ENCODE measurements at places on chromosomes 16 and 17.

GRCh38 chr17:70544317-70544716, 375.0 kb downstream of the KCNJ2 start:
- DNase-seq, result peak; percentile 30

- DNase-seq, result no peak
Observed at GRCh38 chr17:75147878-75148546, 6.3 kb downstream of the JPT1 start.

GRCh38 chr17:76793775-76794174, 55.9 kb downstream of the MFSD11 start:
- DNase-seq, result peak; percentile 72

GRCh38 chr16:24151482-24151939, 104.6 kb upstream of the CACNG3 start:
- peak; percentile 49 for DNase-seq

GRCh38 chr16:68782198-68783174, 45.4 kb downstream of the CDH1 start:
- DNase-seq, result peak; percentile 80

DNA sequence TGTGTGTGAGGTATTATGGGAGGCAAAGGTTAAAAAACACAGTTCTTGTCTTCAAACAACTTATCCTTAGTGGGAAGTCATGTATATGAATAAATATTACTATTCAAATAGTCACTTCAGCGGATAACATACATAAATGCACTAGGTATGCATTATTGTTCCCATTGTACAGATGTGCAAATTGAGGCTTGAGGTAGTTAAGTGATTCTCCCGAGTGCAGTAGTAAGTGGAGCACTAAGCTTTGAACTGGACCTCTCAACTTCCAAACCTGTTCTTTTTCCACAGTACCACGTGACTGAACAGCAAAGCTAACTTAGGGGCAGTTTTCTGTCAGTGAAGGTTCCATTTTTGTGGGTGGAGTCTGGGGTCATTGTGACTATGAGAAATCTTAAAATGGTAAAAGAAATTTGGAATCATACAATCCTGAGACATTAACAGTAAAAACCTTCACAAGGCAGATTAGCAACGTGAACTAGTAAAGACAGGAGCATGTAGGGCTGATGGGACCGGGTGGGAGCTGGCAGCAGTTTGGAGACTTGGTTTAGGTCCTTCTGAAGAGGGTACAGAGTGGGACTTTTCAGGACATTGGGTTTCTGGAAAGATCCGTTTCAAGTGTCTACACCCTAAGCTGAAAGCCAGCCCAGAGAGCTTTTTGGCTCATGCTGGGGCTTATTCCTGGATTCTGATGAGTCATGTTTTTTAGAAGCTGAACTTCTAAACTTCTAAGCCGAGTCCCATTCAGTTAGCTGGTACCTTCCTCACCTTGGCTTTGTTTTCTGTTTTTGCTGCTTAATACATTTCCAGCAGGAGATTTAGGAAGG, 204.9 kb downstream of the PRKCA start:
- DNase-seq, result peak; percentile 33

DNA sequence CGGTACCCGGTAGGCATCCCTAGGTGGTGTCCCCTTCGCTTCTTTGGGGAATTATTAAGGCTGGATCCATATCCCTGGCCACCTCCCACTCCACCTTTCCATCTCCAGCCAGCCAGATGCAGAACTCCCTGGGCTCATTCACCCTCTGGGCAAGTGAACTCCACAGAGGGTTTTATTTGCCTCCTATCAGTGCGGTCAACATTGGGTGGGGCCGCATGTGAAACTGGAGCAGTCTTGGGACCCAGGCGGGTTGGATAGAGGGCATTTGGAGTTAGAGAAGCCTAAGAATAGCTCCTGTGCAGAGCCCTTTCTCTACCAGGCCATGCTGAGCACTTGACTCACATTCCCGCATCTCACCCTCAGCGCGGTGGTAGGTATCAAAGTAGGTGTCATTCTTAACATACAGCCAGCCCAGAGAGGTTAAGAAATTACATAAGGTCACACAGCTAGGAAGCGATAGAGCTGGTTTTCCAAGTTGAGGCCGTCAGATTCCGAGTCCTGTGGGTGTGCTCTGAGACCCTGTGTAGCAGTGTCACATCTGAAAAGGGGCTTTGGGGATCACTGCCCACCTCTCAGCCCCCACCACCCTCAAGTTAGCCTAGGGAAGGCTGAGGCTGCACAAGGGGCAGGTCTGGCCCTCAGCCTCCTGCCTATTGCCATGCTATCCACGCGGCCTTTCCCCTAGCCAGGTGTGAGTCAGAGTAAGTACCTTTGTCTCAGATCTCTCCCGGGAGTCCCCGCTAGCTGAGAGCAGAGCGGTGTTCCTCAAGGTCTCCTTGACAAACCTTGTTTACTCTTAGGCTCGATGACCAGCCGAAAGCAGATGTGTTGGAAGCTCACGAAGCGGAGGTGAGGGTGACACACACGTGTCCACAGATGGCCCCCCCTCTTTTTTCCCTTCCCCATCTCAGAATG, 26.9 kb upstream of the LGALS9 start:
- peak; percentile 63 for DNase-seq

- DNase-seq, result no peak
Observed at GRCh38 chr17:27849474-27850185, 43.5 kb downstream of the LYRM9 start.

DNA sequence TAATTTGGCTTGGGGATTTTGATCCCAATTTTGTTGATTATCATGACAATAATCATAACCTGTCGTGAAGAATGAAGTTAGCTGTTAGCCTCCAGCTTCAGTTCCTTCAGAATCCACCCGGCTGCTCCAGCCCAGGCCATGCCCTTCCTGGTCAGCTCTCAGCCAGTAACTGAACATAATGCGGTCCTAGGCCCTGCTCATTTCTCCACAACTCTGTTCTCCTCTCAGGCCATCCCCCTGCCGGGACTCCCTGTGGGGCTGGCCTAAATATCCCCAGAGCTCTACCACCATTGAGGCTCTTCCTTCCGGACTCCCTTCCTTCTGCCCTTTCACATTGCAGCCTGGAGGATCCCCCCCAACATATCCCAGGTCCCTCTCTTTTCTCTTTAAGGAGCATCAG, 833.4 kb upstream of the GOT2 start:
- no peak for DNase-seq

DNA sequence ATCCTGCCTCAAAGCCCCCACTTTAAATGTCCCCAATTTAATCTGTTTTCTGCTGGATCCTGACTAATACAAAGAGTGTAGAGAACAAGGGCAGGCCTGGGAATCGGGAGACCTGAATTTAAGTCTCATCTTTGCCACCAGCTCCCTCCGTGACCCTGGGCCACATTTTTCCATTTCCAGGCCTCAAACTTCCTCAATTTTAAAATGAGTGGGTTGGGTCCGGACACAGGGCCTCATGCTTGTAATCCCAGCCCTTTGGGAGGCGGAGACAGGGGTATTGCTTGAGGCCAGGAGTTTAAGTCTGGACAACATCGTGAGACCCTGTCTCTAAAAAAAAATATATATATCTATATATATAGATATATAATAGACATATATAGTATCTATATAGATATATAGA, 61.4 kb downstream of the SRL start:
- no peak for DNase-seq

DNA sequence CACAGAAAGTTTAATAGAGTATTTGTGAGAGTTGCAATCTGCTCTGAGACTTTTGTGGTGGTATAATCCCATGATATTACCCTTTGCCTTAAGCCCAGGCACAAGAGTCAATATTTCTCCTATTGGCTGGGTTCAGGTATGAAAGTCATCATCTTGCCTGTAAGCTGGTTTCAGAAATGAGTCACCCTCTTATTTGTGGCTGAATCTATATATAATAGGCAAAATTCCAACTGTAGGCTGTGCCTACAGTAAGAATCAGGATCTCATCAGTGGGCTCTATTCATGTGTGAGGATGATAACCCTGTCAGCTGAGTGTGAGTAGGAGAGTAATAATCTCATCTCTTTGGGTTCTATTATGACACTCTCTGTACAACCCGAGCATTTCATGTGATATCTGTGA, 2103.1 kb downstream of the TP53TG3F start:
- no peak for DNase-seq

GRCh38 chr17:68909066-68909465, 46.1 kb downstream of the ABCA8 start:
- peak; percentile 90 for DNase-seq

GRCh38 chr16:76345163-76345661, 68.0 kb downstream of the CNTNAP4 start:
- DNase-seq, result no peak

GRCh38 chr16:70680495-70681381, 5.1 kb downstream of the MTSS2 start:
- DNase-seq, result no peak

- DNase-seq, result no peak
Observed at GRCh38 chr17:17580662-17581470, 10.6 kb downstream of the PEMT start.

DNA sequence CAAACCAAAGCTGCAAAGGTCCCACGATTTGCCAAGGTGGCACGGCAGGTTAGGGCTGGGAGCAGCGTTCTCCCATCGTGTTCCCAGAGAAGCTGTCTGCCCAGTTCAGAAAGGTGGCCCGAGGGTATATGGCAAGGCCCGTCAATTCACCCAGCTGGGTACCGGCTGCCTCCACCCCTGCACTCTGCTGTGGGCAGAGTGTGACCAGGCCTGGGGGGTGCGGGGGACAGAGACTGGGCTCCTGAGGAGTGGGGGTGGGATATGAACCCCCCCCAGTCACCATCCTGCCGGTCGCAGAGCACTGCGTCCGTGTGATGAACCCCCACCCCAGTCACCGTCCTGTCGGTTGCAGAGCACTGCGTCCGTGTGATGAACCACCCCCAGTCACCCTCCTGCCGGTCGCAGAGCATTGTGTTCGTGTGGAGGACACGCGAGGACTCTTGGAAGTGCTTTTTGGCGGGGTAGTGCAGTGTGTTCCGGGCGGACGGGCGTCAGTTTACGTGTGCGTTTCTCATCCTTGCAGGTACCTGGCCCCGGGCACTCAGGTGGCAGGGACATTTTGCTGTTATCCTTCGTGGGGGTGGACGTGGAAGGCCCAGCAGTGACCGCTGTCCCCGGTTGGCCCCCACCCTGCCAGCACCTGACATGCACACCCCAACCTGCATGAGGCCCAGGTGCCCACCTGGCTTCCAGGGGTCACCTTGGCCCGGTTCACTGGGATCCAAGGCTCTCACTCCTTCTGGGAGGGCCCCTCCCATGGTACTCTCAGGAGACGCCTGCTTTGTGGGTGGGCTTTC, 2.7 kb upstream of the FASN start:
- DNase-seq, result no peak

DNA sequence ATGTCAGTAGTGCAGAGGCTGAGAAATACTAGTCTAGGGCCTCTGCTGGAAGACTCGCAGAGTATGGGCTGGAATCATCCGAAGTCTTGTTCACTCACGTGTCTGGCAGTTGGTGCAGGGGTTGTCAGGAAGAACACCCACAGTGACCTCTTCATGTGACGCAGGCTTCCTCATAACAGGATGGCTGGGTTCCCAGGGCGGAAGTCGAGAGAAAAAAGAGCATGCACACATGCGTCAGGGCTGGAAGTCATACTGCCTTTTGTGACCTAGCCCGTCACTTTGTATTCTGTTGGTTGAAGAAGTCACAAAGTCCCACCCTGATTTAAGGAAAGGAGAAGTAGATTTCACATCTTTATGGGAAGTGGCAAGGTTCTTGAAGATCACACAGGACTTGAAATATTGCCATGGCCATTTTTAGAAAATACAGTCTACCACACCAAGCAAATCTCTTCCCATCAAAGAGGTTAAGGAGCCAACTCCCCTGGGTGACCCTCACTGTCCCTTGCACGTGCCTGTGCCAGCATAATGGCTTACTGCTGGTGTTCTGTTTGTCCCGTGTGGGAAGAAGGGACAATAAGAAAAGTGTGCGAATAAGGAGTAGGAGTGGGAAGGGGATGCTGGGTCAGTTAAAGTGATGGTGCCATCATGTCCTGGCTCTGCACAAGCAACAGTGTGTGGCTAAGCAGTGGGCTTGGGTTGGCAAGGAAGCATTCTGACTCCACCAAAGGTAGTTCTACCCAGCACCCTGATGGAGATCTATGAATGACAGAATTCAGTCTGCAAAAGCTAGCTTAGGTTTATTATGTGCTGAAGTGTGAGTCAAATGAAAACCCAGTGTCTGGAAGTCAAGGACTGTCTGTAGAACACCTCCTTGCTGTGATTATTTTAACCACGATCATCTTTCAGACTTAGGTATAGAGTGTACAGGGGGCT, 28.1 kb downstream of the HEATR3 start:
- peak; percentile 39 for DNase-seq

DNA sequence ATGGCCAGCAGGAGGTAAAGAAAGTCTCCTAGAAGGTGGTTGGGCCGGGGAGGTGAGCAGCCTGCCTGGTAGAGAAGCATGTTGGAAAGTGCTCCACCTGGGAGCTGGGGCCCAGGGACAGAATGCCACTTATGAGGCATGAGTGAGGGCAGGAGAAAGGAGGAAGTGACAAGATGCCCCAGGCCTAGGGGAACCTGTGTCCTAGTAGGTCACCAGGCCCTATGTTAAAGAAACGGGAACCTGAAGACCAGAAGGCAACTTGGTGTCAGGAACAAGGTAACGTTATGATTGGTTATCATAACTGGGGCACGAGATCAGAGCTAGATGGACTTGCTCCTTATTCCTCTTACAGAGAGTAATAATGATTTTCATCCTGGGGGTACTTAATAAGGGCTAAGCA, 34.3 kb downstream of the PITPNC1 start:
- DNase-seq, result peak; percentile 22

DNA sequence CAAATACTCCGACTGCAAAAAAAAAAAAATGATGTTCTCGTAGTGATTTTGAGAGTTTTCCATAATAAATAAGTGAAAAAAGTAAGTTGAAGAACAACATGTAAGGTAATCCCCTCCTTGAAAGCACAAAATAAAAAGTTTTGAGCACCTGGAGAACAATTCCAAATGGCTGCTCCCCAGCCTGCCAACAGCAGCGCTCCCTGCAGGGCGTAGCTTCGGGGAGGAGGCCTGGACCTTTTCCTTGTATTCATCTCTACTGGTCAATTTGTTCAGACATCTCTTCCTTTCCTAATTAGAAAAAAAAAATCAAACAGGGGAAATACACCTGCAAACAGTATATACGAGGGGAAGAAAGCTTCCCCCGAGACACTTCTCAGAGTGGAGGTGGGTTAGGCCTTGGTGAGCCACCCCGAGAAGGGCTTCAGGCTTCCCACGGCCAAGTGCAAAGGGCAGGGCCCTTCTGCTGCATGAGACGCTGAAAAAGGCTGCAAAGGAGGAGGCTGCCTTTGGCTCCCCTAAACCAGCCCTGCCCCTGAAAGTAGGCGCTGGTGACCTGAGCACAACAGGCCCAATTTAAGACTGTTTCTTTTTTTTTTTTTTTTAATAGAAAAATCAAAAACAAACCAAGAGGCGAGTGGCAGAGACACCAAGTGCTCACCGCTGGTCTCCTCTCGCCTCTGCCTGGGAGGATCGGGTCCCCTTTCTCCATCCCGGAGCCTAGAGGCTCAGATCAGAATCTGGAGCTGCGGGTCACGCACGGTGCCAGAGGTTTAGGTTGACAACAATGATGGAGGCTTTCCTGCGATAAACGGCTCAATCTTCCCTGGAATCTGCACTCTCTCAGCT, 193.1 kb upstream of the FOXF1 start:
- DNase-seq, result no peak

- DNase-seq, result no peak
Observed at GRCh38 chr16:52320930-52321439, 226.0 kb downstream of the TOX3 start.

Data from hematopoietic multipotent progenitor cell treated with erythropoietin and hydrocortisone succinate and interleukin-3 and kit ligand, for 4 days (in vitro differentiated cells).